Renal cortex interstitium (tissue), 15 donors: ENCODE measurements at places on chromosomes 3 and 15.

DNA sequence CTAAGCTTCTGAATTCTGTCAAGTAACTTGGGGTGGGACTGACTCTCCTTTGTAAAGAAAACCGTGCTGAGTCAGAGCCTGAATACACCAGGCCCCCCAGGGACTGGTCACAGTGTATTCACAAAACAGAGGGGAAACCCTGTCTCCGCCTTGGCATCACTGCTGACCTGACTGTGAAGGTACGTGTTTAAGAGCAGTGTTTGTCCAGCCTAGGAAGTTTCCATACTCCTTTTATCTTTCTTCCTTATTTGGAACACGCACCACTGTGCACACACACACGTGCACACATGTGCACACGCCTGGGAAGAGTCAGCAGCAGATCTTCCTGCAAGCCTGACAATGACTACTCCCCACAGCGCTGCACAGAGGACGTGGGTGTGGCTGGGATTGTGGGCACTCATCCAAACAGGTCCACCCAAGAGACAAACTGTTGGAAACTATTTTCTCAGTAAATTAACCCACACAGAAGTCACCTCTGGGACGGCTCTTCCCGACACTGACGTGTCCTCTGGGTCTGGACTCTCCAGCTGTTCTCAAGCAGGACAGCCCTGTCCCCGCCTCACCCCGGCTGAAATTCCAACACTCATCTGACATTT is 87.7 kb downstream of the ATP10A start:
- DNase-seq = no peak

GRCh38 chr3:160218136-160218535 is 7.1 kb upstream of the C3orf80 start:
- DNase-seq = no peak

GRCh38 chr3:131705558-131706051 is 202.8 kb upstream of the MRPL3 start:
- DNase-seq = no peak

GRCh38 chr15:100147828-100148227 is 193.9 kb downstream of the ADAMTS17 start:
- no peak for DNase-seq

GRCh38 chr15:38029736-38030135 is 95.3 kb downstream of the TMCO5A start:
- DNase-seq = no peak

- no peak for DNase-seq
Measured at GRCh38 chr3:136535906-136536305, 216.3 kb downstream of the STAG1 start.

DNA sequence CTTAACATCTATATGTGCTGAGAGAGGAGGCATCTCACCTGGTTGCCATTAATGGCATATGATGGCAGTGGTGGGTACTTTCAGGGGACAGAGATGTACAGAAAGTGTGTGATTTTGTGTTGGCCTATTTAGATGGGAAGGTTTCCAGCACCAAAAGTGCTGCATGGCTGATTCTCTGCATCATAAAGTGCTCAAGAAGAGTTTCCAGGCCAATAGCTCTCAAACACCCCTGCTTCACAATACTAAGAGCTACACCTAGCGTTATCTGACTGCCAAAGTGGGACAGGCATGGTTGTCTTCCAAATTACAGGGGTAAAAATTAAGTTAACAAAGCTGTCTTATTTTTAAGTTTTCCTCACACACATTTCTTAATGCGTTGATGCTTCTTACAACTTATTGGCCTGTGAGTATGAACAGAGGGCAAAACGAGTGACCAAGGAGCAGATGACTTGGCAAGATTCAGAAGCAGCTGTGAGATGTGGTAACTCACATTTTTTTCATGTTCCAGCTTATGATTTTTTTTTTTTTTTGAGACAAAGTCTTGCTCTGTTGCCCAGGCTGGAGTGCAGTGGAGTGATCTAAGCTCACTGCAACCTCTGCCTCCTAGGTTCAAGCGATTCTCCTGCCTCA is 41.4 kb upstream of the VEPH1 start:
- DNase-seq = no peak

DNA sequence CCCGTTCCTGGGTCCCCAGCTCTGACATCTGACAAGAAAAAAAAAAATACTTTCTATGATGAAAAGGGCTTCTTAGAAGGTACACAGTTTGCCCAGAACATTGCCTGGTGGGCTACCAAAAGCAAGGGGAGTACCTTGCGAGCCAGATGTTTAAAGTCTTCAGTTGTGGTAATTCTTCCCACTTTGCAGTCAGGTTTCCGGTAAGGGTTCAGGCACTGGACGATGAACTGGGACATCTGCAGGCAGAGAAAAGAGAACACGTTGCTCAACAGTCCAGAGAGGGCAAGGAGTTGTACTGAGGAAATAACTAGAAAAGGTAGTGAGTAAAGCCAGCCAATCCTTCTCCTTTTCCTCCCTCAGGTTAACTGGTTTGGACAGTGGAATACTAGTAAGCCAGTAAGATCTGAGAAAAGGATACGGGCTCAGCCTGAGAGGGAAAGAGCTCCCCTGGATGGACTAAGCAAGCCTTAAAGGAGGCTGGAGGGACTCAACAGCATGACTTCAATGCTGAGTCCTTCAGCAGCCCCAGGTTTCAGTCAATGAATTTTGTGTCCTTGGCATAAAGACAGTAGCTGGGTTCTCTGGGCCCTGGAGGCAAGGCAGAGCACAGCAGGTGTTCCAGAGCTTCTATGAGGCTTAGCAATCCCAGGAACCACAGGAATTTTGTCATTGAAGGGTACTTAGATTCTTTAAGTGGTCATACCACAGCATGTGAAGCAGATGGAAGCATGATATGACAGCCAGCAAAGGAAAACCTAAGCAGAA is 38.2 kb downstream of the NBEAL2 start:
- no peak for DNase-seq

DNA sequence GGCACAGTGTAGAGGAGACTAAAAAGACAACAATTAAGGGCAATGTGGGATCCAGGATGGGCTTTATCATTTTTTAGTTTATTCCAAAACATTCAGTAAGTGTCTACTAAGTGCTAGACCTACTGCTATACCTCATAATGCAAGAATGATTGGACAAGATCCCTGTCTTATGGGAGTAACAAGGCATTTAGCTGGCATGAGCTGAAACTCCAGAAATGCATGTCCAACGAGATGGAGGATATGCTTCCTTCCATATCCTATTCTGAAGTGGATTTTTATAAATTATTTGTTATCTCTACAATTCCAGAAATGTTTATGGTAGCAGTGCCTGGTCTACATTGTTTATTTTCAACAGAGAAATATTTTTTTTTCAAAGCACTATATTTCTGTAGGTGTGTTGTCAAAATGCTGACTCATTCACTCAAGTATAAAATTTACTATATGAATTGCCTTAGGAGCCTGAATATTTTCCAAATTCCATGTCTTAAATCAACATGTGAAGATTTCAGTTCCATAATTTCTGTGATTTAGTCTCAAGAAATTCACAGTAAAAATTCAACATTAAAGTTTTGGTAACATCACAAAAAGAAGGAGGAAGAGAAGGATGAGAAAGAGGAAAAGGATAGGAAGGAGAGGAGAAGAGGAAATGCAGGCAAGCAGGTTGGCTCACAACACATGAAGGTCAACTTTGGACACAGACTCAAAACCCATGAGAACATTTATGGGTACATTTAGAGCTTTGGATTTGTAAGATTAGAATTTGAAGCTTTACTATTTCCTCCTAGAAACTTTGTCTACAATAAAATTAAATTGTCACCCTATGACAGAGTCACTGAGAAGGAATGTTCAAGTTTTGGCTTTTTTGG is 88.6 kb downstream of the P3H2 start:
- no peak for DNase-seq

- peak; percentile 7 for DNase-seq
Measured at GRCh38 chr15:91100814-91101607, 954 bp downstream of the SV2B start.
